ENCODE measurements at places on chromosomes 2 and 18.

DNA sequence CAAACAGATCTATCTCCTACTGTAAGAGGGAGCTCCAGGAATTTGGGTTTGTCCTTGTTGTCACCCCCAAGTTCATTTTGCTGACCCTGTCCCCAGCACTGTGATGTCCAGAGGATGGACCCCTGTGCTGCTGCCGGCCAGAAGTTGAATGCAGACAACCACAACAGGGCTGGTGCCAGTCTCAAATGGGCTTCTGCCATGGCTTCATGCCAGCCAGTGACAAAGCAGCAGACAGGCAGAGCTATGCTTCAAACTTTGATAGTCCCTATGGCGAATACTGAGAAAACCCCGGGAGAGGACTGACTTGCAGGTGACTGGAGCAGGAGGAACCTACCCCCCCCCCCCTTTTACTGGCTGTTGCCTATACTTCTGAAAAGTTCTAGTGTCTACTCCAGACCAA is 3.2 kb downstream of the SMAD7 start:
- no peak for DNase-seq

DNA sequence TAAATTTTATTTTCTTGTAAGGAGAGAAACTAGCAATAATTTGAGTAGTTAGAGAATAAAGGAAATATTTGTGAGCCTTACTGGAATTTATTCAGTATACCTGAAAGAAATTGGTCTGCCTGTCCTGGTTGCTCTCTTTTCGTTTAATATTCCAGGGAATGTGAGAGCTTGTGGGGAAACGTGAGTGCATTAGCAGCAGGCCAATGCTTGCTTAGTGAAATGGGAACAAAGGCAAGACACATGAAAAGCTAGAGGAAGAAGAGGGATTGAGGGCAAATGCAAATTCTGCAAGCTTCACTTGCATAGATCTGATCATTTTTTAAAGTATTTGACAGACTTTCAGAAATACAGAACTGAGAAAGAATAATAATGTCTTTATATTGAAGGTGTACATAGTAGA is 111.0 kb downstream of the ERBB4 start:
- no peak for DNase-seq

- no peak for DNase-seq
Observed at GRCh38 chr18:449374-449773, 51.1 kb downstream of the COLEC12 start.

GRCh38 chr18:13232971-13233786 is 14.6 kb downstream of the LDLRAD4 start:
- DNase-seq = no peak

- DNase-seq = no peak
Observed at GRCh38 chr2:27123302-27124150, at the start of gene ABHD1. ABHD1 (plus strand) TSS chr2:27123815; CDS start chr2:27123949, 134 bp downstream.

Data from HL-60 (cell line).